ENCODE measurements at places on chromosomes 3 and 15.

DNA sequence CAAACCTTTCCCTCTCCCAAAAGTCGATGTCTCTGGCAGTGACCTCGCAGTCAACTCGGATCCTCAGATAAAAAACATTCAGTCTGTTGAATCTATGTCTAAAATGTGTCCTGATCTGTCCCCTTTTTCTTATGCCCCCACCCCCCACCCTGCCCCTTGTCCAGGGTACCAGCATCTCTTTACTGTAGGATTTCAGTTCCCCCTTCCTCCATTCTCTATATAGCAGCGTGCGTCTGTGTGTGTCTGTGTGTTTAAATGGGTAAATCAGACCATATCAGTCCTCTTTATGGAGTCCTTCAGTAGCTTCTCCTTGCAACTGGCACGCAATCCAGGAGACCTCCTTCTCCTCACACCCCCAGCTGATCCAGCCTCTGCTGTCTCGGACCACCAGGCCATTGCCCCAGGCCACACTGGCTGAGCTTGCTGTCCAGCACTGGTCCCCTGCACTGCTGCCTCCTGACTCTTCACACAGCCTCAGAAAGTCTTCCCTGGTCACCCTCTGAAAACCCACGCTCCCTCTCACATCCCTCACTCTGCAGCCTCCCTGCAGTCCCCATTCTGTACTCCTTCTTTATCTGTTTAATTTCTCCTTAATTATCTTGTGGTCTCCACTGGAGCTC lies 1.5 kb downstream of the LRRK1 start:
- ATAC-seq = no peak

DNA sequence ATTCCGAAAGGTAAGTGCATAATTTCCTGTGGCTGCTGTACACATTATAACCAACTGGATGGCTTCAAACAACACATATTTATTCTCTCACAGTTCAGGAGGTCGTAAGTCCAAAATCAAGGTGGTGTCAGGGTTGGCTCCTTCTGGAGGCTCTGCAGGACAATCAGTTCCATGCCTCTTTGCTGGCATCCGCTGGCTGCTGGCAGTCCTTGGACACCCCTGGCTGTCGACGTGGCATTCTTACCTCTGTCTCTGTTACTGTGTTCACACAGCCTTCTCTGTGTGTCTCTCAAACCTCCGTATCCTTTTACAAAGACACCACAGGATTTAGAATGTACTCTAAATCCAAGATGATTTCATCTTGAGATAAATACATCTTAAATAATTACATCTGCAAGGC lies 398.8 kb upstream of the ATP10A start:
- no peak for ATAC-seq

DNA sequence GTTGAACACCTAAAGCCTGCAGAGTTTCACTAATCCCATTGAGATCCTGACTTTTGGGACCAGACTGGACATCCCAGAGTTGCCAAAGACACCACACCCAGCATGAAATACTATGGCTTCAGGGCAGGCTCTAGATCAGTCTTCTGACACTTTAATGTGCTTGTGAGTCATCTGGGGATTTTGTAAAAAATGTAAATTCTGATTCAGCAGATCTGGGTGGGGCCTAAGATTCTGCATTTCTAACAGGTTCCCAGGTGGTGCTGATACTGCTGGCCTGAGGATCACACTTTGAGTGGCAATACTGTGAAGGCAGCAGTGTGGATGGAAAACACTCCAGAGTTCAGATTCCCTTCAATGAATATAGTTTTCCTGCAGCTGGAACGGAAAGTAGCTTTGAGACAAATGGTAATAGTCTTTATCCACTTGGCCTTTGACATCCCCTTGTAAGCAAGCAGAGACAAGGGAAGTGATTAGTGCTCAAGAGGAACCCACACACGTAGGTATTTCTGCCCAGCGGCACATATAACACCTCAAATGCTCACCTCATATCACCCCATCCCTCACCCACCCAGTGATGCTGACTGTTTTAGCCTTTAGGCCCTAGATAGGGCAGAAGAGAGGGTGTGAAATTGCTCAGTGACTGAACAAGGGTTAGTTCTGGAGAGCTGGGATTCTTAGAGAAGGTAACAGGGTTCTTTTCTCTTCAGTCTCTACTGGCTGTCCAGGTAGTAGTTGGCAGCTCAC lies 51.5 kb upstream of the GSK3B start:
- ATAC-seq = no peak

DNA sequence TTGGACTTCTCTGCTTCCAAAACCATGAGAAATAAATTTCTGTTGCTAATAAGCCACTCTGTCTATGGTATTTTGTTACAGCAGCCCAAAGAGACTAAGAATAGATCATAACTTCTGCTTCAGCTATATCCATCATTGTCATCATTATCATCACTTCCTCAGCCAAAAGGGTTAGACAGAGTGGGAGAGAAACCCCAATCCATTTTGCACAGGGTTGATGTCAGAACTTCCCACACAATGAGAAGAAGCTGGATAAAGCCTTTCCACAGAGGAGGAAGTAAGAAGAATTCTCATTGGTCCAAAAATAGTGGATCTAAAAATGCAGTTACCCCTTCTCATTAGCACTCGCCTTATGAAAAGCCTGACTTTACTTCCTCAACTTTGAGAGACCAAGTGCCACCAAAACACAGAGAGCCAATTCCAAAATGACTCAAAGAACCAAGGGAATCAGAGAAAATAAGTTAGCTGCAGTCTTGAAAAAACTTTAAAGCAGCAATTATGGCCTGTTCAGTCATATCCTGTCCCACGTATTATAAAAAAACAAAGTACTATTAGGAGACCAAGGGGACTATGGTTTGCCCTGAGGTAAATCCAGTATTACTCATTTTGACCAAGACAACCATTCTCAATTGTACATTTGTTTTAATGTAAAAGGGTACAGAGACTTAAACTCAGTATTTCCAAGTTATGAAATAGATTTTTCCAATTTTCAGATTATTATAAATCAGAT lies 80.2 kb downstream of the WNT5A start:
- no peak for ATAC-seq

- no peak for ATAC-seq
These were observed 225.4 kb upstream of the SOX2 start for GRCh38 chr3:181486141-181486885.

GRCh38 chr15:96353930-96354730 lies 23.6 kb downstream of the NR2F2 start:
- peak; percentile 57 for ATAC-seq

- ATAC-seq = no peak
These were observed 3.3 kb downstream of the TUBGCP5 start for GRCh38 chr15:23035964-23036566.

DNA sequence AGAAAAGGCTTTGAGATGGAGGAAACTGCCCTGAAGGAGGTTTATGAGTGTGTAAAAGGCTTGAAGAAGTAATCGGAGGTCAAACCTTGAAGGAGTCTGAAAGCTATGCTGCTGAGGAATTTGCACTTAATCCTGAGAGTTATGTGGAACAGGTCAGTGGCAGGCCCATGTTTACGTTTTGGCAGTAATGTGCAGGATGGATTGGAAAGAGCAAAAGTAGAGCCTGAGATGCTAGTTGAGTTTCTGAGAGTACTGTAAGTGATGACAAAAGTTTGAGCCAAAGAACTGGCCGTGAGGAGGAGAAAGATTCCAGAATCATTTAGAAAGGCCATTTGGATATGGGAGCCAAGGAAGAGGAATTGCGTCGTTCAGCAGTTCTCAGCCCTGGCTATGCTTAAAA lies 3.2 kb upstream of the GASK1A start:
- no peak for ATAC-seq

GRCh38 chr3:43378066-43378935 lies 92.0 kb downstream of the SNRK start:
- no peak for ATAC-seq

DNA sequence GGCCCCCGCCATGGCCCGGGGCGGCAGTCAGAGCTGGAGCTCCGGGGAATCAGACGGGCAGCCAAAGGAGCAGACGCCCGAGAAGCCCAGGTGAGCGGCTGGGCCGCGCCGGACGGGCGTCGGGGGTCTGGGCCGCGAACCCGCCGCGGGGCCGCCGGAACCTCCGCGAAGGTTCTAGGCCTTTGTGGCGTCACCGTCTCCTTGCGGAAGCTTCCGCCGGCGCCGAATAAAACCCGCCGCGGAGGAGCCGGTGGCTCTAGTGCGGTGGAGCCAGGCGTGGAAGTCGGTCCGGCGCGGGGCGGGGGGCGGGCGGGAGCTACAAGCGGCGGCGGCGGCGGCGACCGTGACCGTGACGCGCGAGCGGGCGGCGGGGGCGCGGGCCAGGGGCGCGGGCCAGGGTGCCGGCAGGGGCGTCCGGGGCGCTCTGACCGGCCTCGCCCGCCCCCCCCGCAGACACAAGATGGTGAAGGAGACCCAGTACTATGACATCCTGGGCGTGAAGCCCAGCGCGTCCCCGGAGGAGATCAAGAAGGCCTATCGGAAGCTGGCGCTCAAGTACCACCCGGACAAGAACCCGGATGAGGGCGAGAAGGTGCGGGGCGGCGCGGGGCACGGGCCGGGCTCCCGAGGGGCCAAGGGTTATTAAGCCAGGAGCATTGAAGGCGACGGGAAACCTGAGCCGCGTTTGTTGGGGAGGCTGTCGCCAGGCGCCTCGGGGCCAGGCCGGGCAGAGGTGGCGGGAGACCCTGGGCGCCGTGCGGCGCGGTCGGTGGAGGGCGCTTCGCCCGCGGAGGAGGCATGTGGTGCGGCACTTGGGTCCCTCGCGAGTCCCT lies at the start of gene DNAJA4:
DNAJA4 (plus strand) TSS at position 259 of the 833 bp plus-strand sequence; CDS start at position 461, 202 bp downstream.
- ATAC-seq = peak; percentile 58

DNA sequence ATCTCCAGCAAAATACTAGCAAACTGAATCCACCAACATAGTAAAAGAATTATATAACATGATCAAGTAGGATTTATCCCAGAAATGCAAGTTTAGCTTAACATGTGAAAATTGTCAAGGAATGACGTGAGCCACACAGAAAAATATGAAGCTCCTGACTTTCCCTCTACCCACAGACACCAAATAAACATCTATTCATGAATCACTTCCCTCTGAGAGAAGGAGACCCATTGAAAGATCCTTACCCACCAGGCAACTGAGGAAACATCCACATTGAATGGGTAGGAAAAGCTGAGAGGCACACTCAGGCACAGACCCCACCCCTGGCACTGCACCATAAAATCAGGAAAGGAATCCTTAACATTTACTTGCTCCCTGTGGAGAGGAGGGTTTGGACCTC lies 102.2 kb upstream of the MANF start:
- ATAC-seq = no peak

GRCh38 chr15:69679623-69680228 lies 227.1 kb downstream of the RPLP1 start:
- ATAC-seq = no peak

DNA sequence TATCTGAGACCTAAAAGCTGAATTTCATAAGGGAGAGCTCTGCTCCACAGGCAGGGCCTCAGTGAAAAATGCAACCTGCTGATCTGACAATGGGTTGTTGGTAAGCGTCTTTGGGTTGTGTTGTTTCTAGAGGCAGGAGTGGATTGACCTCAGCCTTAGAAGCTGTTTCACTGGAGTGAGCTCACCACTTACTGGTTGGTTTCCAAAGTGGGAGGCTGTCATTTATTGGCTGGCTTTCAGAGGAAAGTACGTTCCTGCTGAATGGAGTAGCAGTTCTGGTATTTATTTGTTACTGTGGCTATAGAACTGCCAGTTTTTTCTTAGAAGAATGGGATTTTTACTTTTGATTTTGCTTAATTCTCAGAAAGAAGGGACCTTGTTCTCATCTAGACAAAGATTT lies 29.3 kb upstream of the COL6A5 start:
- ATAC-seq = peak; percentile 36

- ATAC-seq = peak; percentile 70
These were observed 23.1 kb downstream of the ANXA2 start for GRCh38 chr15:60374628-60375081.

DNA sequence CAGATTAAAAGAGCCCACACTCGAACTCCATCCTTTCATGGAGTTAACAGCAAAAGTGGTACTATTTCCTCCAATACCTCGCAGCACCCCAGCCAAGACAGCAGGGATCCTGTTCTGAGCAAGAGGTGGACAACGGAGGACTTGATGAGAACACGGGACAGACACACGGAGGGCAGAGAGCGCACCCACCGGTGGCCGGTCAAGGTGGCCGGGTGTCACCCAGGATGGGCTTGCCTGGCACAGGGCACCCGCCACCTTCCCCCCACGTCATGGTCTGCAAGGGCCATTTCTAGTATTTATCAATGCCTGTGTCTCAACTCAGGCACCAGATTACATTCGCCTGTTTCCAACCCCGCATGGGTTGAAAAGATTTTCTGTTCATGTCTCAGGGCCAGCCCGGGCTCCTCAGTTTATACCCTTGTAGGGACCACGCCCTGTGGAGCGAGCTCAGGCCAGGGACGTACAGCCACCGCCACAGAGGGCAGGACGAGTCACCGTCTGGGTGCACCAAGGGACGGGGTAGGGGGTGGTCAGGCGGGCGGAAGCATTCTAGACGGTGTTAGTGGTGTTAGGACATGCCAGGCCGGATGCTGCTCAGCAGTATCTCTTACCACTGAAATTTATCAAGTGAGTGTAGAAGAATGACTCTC lies 64.2 kb downstream of the CYFIP1 start:
- no peak for ATAC-seq

- ATAC-seq = no peak
These were observed 43.9 kb upstream of the BHLHE40 start for GRCh38 chr3:4935347-4935746.

GRCh38 chr3:108178676-108179075 lies 43.5 kb downstream of the IFT57 start:
- ATAC-seq = no peak

DNA sequence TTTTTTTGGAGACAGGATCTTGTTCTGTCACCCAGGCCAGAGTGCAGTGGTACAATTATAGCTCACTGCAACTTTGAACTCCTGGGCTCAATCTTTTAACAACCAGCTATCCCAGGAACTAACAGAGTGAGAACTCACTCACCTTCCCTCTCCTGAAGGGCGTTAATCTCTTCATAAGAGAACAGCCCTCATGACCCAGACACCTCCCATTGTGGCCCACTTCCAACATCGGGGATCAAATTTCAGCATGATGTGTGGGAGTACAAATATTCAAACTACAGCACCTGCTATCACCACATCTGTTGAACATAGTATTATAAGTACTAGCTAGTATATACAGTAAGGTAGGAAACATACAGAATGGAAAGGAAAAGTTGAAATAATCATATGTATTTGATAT lies 132.5 kb downstream of the DOCK3 start:
- no peak for ATAC-seq

- ATAC-seq = no peak
These were observed 5.6 kb upstream of the ZNF80 start for GRCh38 chr3:114242947-114243346.

DNA sequence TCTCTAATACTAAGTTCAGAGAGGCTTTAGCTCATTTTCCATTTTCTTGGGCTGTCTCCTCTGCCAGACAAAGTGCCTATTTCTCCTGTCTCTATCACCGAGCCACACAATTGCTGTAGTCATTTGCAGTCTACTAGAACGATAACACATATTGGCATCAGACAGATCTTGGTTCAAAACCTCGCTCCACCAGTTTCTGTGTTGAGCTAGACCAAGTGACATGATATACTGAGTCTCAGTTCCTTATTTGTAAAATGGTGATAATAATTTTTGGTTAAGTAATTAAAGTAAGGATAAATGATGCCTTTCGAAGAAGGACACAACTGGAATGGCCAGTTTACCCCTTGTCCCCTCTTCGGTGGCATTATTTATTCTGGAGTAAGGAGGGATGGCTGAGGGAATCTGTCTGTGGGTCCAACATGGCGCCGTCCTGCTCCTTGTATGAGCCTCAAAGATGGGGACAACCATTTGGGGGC lies 398 bp upstream of the RAB7A start:
- ATAC-seq = no peak

Data from gastroesophageal sphincter (tissue), 4 donors.